Stimulated activated CD4-positive, alpha-beta T cell treated with anti-CD3 and anti-CD28 coated beads, Interleukin-4, amount 100 ng/mL, for 48 hours (primary cell): ENCODE measurements at places on chromosomes 6 and 20.

- no peak for DNase-seq
Observed at GRCh38 chr20:39155971-39156370, 193.8 kb downstream of the DHX35 start.

DNA sequence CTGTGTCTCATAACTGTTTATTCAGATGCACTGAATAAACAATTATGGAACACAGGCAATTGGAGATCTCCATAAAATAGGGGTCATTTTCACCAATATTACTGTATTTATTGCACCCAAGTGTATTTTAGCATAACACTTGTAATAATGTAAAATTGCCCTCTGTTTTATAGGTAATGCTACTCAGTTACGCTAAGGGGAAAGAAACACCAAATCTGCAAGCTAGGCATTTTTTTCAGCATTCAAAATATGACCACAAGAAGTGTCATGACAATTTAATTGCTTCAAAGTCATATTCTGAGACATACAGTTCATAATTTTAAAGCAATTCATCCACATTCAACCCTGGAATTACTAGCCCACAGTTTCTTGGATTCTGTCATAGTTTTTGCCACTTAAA is 643.2 kb upstream of the NOX3 start:
- no peak for DNase-seq

DNA sequence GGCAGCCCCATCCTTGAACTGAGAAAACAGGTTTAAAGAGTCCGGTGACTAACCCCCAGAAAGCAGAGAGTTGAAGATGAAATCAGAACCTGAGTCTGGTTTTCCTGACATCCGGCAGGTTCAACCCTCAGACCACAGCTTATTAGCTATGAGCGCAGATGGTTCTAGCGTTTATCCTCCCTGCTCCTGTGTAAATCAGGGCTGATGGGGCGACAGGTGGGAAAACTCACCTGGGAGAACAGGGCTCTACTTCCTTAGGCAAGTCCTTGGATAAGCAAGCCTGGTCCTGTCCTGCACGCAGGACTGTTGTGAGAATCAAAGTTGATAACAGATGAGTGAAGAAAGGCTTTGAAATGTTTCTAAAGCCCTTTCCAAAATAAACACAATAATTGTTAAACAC is 31.4 kb downstream of the GHRH start:
- no peak for DNase-seq

DNA sequence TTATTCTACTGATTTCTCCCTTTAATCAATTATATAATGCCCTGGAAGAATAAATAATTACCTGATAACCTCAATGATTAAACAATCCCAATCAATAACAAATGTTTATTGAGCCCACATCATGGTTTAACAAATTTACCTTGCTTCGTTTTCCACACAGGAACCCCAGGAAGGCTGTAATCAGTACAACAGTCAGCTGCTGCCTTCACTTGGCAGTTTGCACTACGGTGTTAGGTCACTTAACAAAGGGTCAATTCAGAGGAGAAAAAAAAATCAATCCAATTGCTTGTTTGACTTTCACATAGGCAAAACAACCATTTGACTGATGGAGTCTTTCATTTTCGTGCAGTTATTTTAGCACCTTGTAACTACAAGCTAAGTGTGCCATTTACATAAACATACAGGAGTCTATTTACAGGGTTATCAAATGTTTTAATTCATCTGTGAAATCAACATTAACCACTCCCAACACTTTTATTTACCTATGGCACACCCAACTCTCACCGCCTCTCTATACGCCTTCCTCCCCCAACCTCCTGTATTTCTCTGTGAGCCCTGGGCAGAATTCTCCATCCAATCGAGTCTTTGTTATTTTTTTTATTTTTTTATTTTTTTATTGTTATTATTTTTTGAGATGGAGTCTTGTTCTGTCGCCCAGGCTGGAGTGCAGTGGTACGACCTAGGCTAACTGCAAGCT is 140.4 kb upstream of the TAB2 start:
- no peak for DNase-seq

DNA sequence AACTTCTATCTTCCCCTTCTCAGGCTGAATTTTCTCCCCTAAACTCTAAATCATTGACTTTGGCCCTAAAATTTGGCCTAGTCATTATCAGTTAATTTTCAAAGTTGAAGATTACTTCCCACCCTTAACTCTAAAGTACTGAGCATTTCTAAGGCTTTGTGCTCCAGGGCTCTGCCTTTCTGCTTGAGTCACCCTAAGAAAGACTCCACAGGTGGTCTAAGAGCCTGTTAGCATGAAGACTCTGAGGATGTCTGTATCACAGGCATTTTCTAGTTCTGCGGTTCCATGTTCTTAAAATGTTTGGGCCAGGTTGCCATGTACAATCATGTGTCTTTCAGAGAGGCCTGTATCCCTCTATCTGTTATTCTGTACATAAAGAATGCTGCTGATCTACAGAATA is 808.1 kb upstream of the MANEA start:
- DNase-seq, result no peak

DNA sequence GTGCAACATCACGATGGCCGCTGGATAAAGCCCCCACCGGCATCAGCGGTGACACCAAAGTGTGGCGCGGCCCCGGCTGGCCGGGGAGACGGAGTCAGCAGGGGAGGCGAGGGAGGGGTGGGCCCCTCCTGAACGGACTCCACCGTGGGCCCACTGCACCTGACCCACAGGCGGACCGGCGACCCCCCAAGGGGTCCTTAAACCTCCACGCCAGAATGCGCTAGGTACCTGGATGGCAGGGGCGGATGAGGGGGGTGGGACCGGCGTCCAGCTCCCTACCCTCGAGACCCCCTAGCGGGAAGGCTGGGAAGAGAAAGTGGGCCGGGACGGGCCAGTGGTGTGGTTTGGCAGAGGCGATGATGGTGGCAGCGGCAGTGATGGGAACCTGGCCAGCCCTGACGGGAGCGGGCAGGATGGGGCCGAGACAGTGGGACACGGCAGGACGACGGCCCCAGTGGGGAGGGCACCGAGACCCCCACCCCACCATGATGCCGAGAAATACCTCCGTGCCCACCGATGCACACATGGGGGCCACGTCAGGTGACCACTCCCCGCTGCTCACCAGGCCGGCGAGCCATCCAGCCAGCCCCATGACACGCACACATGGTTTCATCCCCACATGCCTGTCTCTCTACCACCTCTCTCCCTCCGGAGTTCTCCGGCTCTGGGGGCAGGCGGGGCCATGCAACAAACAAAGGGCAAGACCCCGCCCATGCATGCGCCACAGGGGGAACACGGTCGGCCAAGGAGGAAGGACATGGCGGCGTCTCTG is 771.9 kb upstream of the DEFB115 start:
- DNase-seq, result no peak

DNA sequence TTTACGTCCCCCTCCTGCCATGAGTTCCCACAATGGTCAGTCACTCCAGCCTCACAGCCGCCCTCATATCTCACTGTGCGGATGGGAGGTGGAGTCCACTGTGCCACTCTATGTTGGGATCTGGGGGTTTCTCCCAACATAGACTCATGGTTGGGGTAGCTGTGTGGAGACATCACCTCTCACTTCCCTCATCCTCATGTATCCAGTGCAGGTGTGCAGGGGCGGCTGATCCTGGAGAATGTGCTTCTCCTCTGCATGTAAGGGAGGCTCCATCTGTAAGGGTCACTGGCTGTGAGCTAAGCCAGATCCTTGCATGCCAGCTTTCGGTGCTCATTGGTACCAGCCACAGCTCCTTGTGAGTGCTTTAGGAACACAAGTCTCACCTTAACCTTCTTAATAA is 400.8 kb downstream of the CDH26 start:
- DNase-seq, result no peak

GRCh38 chr6:99822741-99823512 is 171.1 kb downstream of the MCHR2 start:
- no peak for DNase-seq

DNA sequence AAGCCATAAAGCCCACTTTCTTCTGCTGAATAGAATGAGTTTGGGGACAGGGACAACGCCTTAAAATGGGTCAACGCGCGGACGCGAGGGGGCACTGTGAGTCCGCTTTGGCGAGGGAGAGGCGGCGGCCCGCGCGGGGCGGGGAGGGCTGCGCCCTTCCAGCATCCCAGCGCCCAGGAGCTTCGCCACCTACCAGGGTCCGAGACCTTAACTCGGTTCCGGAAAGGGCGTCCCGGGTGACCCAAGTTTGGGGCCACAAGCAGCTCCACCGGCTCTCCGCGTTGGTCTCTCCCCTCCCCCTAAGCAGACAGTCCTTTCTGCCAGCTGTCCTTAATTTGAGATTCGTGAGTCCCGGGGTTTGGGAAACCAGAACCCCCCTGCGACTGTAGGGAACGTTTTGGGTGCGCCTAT is 1.8 kb upstream of the SAMD5 start:
- DNase-seq, result peak; percentile 58

- DNase-seq, result no peak
Observed at GRCh38 chr20:45768479-45768878, 23.2 kb downstream of the WFDC3 start.

GRCh38 chr20:60239956-60240355 is 281.7 kb downstream of the CDH26 start:
- no peak for DNase-seq

GRCh38 chr20:50645253-50646068 is 45.9 kb downstream of the RIPOR3 start:
- DNase-seq, result no peak

- no peak for DNase-seq
Observed at GRCh38 chr6:73050706-73051105, 174.6 kb downstream of the KHDC1L start.

- DNase-seq, result no peak
Observed at GRCh38 chr6:167285077-167285770, 5.9 kb upstream of the UNC93A start.
